ENCODE measurements at places on chromosomes 5 and 9.

- no peak for DNase-seq
Measured at GRCh38 chr9:130634801-130635200, 29.6 kb upstream of the PRDM12 start.

DNA sequence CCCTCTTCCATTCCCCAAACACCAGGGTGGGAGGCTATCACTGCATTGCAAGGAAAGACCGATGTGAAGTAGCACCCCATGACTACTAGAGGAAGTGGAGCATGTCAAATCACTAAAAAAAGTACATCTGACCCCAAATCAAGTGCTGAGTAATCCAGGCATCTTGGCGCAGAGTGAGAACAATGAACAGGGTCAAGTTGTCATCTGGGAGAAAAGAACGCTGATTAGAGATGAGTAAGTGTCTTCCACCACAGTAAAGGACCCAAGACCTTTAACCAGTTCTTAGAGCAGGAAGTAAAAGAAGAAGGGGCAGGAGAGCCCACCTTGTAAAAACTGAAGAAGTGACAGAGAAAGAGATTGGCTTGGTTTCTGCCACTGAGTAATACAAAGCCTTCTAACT is 75.0 kb upstream of the RAD23B start:
- no peak for DNase-seq

- DNase-seq: no peak
Measured at GRCh38 chr9:86679909-86680308, 267.4 kb downstream of the GAS1 start.

DNA sequence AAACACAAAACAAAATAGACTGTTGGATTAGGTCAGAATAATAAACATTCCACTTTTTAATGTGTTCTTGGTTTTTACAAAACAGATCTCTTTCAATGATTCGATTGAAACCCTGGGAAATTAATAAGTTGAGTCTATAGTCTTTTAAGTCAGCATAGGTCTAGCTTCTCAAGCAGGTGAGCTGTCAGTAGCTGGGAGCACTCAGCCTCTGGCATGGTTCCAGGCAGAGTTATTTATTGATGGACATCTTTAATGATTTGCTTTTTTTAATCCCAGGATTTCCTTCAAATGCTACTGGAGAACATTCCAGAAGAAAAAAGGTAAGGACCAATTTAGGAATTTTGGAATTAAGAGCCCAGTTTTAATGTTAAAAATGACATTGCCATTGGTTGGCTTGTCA is 241.0 kb downstream of the AOPEP start:
- no peak for DNase-seq

DNA sequence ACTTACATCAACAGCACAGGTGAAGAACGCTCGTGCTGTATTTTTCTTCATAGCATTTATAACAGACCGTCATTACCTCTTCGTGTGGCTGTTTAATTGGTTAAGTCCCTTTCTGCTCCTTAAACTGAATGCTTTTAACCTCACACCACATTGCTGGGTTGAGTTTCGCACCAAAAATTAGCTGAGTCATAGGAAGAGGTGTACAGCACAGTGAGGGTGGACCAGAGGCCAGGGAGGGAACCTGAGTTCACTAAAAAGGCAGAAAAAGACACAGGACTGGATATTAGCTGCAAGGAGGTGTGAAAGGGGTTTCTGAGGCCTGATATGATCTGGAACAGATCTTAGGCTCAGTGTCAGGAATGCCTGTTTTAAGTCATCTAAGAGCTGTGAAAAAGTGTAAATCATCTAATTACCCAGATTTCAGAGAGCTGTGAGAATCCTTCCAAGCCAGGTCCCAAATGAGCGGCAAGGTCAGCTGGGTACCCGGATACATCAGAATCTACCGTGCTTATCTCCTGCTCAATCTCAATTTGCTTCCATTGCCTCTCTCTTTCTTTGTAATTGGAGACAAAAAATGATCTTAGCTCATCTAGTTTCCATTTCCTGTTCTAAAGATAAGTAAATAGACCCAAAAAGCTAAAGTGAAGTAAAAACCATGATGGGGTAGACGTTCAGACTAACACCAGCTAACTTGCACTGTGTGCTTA is 7.1 kb upstream of the CFAP90 start:
- DNase-seq: no peak

GRCh38 chr9:86660146-86660943 is 287.0 kb downstream of the GAS1 start:
- DNase-seq: no peak

- no peak for DNase-seq
Measured at GRCh38 chr9:109868722-109869121, 88.7 kb downstream of the PALM2AKAP2 start.

GRCh38 chr5:98638111-98638510 is 135.4 kb upstream of the RGMB start:
- DNase-seq: no peak

DNA sequence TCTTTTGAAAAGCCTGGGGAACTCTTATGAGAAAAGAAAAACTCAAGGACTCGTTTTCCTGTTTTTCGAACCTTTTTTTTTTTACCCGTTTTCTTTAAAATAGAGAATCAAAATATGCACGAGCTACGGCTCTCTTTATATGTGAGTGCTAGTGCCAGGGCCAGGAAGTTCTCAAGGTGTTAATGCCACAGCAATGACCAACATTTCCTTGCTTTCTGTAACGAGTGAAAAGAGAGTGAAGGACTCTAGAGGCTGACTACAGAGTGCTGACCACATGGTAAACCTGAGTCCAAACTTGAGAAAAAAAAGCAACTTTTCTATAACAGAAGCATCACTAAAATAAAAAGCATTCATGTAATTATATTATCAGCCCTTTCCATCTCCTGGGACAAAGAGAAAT is 102.2 kb upstream of the SLC28A3 start:
- DNase-seq: no peak

- no peak for DNase-seq
Measured at GRCh38 chr9:92686954-92687353, 17.0 kb upstream of the IPPK start.

DNA sequence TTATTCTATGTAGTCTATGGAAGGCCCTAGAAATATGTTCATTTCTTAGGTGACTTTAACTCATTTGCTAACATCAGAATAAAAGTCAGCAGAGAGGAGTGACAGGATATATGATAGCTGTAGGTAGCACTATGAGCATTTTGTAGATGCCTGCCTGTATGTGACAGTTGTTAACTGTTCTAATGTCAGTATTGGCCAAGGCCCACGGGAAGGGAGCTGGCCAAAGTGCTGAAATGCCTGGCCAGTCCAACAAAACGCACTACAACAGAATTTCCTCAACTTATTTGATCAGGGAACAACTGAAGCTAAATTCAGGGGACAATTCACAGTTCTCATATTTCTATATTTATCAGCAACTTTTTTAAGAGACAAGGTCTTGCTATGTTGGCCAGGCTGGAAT is 20.8 kb downstream of the SV2C start:
- no peak for DNase-seq

- no peak for DNase-seq
Measured at GRCh38 chr5:95976606-95977005, 15.0 kb upstream of the ELL2 start.

GRCh38 chr5:146179696-146180095 is 2.8 kb downstream of the LARS1 start:
- DNase-seq: no peak

- no peak for DNase-seq
Measured at GRCh38 chr9:136714893-136715274, 2.5 kb downstream of the DIPK1B start.

GRCh38 chr5:113278976-113279375 is 155.8 kb downstream of the TSSK1B start:
- DNase-seq: no peak

GRCh38 chr5:158301186-158301585 is 442.2 kb upstream of the CLINT1 start:
- no peak for DNase-seq

DNA sequence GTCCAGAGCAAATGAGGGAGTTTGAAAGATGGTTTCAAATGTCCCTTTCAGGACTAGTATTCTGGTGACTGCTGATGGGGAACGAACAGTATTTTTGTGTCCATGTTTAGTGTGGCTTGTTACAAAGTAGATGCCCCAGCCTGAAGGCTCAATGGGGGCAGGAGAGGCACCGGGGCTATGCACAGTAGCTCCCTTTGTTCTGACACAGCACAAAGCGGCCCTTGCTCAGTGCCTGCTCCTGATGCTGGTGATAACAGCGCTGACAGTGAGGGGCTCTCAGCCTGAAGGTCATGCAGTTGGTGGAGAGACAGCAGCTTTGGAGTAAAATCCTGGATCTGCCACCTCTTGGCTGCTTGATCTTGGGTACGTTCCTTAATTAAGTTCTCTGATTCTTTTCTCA is 188.9 kb downstream of the SLIT3 start:
- no peak for DNase-seq

DNA sequence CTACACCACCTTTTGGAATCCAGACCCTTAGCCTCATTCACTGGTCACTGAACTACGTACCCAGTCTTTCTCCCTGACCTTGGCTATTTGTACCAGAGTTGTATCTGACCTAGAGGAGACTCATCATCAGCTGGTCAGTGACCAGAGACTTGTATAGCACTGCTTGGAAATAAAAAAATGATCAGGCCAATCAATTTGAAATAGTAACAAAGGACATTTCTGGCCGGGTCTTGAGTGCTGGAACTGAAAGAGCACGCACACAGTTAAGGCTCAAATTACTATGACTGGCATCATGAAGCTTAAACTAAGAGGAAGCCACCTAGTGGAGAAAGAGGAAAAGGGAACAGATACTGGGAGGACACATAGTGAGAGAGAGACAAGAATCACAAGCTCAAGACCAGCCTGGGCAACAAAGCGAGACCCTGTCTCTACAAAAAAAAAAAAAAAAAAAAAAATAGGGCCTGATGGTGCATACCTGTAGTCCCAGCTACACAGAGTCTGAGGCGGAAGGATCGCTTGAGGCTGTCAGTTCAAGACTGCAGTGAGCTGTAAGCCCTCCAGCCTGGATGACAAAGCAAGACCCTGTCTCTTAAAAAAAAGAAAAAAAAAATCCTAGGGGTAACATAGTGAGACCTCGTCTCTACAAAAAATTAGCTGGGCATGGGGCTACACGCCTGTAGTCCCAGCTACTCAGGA is 12.8 kb upstream of the SRP19 start:
- no peak for DNase-seq

DNA sequence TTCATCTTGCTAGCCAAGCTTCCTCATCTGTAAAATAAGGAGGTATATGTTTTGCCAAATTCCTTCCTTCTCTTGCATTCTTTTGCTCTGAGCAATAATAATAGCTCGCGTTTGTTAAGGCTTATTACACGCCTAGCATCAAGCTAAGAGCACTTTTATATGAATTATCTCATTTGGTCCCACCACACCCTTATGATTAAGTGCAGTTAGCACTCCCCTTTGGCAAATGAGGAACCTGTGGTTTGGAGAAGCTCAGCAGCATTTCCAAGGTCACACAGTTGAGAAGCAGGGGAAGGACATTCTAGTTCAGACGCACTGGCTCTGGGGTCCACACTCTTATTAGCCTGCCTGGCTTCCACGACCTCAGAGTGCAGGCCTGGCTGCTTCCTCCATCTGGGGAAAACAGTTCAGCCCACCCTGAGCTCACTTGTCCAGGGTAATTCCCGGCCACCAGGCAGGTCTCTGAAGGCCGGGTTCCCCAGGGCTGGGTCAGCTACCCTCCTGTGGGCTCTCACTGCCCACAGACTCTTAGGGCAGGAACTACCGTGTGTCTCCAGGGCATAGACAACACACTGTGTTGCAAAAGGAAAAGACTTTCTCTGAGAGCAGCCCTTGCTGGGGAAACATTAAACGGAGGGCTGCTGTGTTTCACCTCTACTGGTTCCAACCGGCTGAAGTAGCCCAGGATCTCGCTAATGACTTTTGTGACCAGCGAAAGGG is 9.9 kb upstream of the FBP1 start:
- no peak for DNase-seq

DNA sequence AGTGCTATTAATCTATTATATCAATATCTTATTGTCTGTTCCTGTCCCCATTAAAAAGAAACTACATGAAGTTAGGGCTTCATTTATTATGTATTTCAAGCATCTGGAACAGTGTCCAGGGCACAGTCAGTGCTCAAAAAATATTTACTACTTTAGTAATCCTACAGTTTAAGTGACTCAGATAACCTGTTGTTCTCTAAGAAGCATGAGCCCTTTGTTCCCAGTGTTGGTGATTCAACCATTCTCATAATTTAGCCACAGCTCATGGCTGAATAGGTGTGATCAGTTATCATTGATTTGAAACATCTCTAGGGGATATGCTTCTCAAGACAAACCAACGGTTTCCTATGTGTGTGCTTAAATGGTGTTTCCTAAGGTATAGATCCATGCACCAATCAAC is 292.7 kb downstream of the TMEM167A start:
- no peak for DNase-seq

GRCh38 chr5:33148076-33148513 is 292.7 kb upstream of the TARS1 start:
- no peak for DNase-seq

- DNase-seq: no peak
Measured at GRCh38 chr5:103098993-103099392, 20.9 kb downstream of the GIN1 start.

GRCh38 chr9:18976221-18976708 is 56.7 kb downstream of the SAXO1 start:
- no peak for DNase-seq

- DNase-seq: no peak
Measured at GRCh38 chr9:93662952-93663572, 86.7 kb downstream of the PHF2 start.

DNA sequence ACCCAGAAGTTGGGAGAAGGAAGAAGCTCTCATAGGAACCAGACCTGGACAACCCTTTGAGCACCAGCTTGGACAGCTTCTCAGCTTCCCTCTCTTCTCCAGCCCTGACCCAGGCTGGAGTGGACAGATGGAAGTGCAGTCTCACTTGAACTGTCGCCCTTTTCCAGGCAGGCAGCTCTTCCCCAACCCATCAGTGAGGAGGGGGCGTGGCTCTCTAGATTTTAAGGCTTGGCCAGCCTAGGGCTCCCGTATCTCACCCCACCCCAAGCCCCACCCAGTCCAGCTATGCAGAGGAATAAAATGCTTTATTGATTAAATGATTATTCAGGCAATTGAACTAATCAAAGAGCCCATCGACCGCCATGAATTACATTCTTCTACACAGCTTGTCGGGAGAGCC is 2.2 kb downstream of the PAX5 start:
- DNase-seq: no peak

DNA sequence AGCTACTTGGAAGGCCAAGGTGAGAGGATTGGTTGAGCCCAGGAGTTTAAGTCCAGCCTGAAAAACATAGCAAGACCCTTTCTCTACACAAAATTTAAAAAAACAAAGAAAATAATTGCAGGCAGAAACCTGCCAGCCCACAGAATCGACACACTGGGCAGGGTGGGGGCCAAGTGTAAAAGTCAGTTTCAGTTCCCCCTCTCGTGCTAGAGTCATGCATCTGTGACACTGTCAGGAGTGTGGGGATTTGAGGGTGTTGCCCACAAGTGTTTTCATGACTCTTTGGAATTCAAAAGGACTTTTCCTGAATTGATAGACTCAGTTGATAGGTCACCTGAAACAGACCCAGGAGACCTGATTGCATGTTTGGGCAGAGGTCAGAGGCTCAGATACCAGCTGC is 47.6 kb downstream of the PRRC2B start:
- no peak for DNase-seq

DNA sequence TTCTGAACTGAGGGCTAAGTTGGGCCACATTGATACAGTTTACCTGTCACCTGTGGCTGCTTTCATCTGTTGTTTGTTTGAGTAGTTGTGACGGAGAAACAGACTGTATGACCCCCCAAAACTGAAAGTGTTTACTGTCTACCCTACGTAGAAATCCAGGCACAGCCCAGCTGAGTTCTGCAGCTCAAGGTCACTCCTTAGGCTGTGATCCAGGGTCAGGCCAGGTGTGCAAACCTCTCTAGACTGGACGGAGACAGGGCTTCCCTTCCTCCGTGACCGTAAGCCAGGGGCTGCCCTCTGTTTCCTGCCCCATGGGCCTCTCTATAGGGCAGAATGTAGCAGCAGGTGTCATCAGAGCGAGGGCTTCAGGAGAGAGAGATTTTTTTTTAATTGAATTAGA is 207.9 kb upstream of the OTULINL start:
- no peak for DNase-seq
